Activated T-cell treated with anti-CD3 and anti-CD28 coated beads, Interleukin-2, amount 50 U/mL, for 72 hours (primary cell): ENCODE measurements at places on chromosomes 4 and X. TPM values are rescaled to one million over a fixed set of nuclear protein-coding genes. Genes with fewer than 3 reads are reported as not detected.

The CXCL1 gene
- total RNA-seq = not detected

The RAI2 gene
- 0.82 TPM for total RNA-seq

The NSD2 gene
- 268 TPM for total RNA-seq

- no peak for DNase-seq
Measured at GRCh38 chrX:155134255-155134654, 62.9 kb downstream of the BRCC3 start.

GRCh38 chr4:189162888-189163287, 777.8 kb upstream of the FRG1 start:
- no peak for DNase-seq
